ENCODE measurements at places on chromosomes 7 and 10.

DNA sequence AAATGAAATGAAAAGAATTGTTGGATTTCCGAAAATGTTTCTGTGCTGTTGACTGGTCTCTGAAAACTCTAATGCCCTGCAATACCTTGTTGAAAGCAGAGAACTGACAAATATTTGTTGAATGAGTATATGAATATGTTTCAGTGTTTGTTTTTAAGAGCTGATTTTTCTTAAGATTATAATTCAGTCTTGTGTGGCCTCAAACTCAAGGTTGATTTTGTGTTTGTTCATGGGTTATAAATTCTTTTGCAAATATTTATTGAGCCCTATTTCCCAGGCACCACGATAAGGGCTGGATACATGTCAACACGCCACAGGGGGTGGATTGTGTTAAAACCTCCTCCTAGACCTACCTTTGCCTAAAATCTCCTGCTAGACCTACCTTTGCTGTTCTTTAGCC lies 203.9 kb upstream of the PLPP4 start:
- DNase-seq, result no peak

- no peak for DNase-seq
Measured at GRCh38 chr7:90988996-90989765, 275.1 kb upstream of the FZD1 start.

GRCh38 chr7:22356010-22356691 lies 803 bp downstream of the RAPGEF5 start:
- no peak for DNase-seq

DNA sequence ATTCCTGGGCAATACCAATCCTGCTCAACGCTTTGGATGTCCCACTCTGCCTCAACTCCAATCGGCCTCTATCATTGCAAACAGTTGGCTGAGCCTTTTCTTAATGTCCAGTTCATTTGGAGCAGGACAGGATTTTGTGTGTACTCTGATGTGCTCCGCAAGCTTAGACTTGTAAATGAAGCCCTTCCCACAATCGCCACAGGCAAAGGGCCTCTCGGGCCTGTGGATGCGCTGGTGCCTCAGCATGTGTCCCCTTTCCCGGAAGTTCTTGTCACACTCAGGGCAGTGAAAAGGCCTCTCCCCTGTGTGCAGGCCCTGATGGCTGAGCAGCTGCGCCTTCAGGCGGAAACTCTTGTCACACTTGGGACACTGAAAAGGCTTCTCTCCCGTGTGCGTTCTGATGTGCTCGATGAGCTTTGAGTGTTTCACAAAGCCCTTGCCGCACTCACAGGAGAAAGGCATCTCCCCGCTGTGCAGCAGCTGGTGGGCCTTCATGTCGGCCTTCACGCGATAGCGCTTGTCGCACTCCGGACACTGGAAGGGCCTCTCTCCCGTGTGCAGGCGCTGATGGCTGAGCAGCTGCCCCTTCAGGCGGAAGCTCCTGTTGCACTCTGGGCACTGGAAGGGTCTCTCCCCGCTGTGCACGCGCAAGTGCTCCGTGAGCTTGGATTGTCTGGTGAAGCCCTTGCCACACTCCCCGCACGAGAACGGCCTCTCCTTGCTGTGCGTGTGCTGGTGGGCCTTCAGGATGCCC lies 20.0 kb downstream of the ZNF786 start:
- DNase-seq, result no peak

GRCh38 chr7:101832205-101832631 lies 14.8 kb downstream of the CUX1 start:
- DNase-seq, result no peak

- no peak for DNase-seq
Measured at GRCh38 chr7:7720193-7720592, 1.8 kb upstream of the RPA3 start.

GRCh38 chr10:71045204-71045809 lies 156.9 kb upstream of the PCBD1 start:
- DNase-seq, result no peak

- peak; percentile 25 for DNase-seq
Measured at GRCh38 chr10:13271552-13272163, 28.2 kb downstream of the PHYH start.

DNA sequence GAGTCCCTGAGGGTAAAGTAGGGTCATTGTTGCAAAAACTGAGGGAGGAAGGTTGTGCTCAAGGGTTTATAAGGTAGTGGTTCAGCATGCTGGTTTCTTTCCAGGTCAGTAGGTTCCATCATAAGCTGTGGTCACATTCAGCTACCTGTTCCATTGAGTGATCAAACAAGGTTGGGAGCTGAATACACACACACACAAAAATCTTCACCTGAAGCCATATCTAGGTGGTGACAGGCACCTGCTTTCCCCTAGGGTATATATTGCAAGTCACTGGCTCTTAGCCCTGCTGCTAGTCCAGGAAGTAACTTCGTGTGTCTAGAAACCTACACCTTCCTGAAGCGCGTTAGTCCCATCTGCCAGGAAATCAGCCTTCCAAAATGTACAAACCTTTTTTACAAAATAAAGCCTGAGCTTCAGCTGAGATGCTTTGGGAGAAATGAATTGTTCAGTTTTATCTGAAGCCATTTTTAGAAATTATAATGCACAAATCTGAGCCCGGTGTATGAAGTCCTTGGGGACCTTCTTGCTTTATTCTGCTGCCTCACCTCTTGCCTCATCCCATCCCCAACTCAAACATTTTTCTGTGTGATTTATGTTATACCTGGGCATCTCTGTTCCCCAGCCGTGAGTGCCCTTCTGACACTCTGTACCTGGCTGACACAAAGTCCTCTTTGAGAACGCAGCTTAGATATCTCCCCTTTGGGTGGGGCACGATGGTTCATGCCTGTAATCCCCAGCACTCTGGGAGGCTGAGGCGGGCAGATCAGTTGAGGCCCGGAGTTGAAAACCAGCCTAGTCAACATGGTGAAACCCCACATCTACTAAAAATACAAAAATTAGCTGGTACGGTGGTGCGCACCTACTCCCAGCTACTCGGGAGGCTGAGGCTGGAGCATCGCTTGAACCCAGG lies 10.6 kb upstream of the LAMTOR4 start:
- DNase-seq, result no peak

- DNase-seq, result no peak
Measured at GRCh38 chr7:28573651-28574301, 161.5 kb downstream of the CREB5 start.

- no peak for DNase-seq
Measured at GRCh38 chr7:153524070-153524601, 528.1 kb upstream of the DPP6 start.

GRCh38 chr7:96479015-96479645 lies 157.2 kb upstream of the SLC25A13 start:
- no peak for DNase-seq

GRCh38 chr7:28077616-28078015 lies 103.0 kb downstream of the JAZF1 start:
- no peak for DNase-seq

DNA sequence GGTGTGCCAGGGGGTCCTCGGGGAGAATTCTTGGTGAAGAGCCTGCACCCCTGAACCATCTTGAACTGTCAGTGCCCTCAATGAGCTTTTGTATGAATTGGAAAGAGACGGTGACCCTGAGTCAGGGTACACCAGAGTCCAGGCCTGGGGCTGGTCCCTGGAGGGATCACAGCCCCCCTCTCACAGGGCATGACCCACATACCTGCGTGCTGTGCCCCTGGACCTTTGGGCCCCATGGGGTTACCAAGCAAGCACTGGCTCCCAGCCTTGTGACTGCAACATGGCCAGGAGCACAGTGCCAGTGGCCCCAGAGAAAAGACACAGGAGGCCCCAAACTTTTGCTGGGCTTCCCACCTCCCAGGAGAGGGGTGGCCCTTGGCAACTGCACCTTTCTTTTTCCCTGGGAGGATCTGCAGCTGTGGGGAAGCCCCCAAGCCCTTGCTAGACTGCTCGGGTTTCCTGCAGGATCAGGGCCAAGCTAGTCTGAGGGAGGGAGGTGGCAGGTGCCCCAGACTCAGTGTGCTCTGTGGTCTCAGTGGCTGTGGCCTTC lies 153.5 kb downstream of the ZNF248 start:
- no peak for DNase-seq

All from stimulated activated CD8-positive, alpha-beta memory T cell treated with anti-CD3 and anti-CD28 coated beads, Interleukin-12 subunit alpha, Interleukin-12 subunit beta, amount 100 ng/mL, for 1 hour (primary cell).